GM19239 (cell line): ENCODE measurements at places on chromosomes 1 and 21.

DNA sequence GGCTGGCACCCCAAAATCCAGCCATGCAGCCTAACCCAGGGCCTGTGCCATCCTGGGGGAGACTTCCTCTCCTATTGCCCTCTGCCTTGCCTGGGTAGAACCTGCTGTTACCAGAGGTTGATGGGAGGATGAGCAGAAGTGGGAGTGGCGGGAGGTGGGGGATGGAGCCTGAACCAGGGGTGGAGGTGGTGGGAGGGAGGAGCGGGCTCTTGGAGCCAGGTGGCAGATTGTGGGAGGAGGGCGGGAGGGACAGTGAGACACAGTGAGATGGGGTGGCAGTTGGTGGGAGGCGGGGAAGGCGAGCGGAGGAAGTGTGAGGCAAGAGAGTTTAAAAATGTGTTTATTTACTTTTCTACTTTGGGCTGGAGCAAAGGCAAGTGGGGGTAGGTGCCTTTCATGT lies 87.3 kb downstream of the KCNJ6 start:
- no peak for DNase-seq

GRCh38 chr21:35643176-35643575 lies 417.1 kb downstream of the SETD4 start:
- no peak for DNase-seq

DNA sequence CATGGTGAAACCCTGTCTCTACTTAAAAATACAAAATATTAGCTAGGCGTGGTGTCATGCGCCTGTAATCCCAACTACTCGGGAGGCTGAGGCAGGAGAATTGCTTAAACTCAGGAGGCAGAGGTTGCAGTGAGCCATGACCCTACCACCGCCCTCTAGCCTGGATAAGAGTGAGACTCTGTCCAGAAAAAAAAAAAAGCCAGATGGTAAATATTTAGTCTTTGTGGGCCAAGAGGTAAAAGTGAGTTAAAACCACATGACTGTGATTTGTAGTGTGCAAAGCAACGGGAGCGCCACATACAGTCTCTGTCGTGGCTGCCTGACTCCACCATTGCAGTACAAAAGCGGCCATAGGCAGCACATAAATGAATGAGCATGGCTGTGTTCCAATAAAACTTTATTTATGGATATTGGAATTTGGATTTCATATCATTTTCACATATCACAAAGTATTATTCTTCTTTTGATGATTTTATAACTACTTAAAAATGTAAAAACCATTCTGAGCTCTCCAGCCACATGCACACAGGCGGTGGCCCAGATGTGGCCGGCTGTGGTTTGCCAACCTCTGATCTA lies 51.8 kb upstream of the CASZ1 start:
- no peak for DNase-seq

GRCh38 chr1:1907098-1907736 lies 7.8 kb upstream of the CALML6 start:
- no peak for DNase-seq

- DNase-seq, result no peak
These were observed 1.7 kb downstream of the TFF3 start for GRCh38 chr21:42313501-42313969.

GRCh38 chr1:157580179-157580827 lies 17.6 kb downstream of the FCRL4 start:
- DNase-seq, result no peak

- DNase-seq, result no peak
These were observed 200.0 kb downstream of the MATN1 start for GRCh38 chr1:30523055-30524020.

- DNase-seq, result no peak
These were observed 10.3 kb downstream of the BLACAT1 start for GRCh38 chr1:205445646-205445935.

- DNase-seq, result no peak
These were observed 29.4 kb upstream of the RAB3GAP2 start for GRCh38 chr1:220301630-220302029.

DNA sequence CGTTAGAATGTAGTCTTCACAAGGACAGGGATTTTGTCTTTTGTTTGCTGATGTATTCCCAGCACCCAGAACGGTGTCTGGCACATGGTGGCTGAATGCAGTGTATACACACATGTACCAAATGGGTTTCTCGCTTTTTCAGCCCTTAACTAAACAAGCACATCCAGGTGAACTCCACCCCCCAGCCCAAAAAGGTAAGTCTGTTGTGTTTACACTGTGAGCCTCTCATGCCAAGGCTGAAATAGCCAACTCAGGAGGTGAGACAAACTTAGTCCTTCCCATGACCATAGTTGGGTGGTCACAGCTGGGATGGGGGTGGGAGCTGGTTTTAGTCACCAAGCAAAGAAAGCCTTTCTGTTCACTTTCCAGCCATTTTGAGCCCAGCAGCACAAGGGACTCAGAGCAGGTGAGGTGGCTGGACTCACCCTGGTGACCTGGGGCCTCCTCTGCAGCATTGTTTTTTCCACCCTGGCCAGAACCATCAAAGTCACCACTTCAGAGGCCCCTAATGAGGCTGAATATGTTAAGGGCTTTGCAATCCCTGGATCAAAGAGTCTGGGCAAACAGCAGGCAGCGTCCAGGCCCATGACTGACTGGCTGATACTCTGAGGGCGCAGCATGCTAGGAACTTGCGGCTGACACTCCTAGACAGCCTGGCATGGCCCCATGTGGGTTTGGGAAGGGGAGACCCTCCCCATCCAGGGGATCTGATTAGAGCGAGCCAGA lies 8.7 kb downstream of the TENT5B start:
- DNase-seq, result no peak
